Omental fat pad (tissue), 4 donors: ENCODE measurements at places on chromosomes 2 and 18. TPM values are rescaled to one million over a fixed set of nuclear protein-coding genes. Genes with fewer than 3 reads are reported as not detected.

DNA sequence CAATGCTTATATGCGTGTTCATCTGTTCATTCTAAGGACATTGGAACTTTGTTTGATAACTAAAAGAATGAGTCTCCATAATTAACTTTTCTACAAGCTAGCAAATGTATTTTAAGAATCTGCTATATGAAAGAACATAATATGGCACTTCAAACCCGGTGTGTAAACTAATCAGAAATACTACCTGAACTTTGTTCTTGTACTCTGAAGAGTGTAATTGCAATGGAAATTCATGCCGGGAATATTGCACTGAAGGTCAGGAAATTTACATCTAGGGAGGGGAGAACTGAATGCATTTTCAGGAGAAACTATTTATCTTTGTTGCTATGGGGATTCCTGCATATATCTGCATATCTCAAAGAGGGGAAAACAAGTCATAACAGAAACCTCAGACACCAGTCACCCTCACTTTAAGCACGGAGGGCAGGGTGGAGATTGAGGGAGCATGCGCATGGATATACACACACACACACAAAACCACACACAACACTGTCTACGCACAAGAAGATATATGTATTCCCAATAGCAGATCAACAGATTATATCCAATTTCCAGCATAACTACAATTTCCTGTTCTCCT, 76.2 kb downstream of the DTNA start:
- no peak for DNase-seq

DNA sequence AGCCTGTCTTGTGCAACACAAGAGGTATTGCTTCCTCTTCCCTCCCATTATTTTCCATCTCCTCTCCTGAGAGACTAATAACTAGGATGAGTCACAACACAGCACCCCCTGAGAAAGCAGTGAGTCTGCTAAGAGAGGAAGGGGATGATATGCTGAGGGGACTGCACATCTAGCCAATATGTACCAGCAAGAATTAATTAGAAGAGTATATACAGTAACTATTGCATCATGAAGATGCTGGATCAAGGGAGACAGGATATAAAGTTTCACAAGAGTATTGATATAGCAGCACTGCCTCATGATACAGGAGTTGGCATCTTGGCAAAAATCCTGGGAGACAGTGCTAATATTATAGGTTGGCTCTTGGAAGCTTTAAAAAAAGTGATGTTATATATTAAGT, 289.9 kb upstream of the RBMS1 start:
- DNase-seq = no peak

DNA sequence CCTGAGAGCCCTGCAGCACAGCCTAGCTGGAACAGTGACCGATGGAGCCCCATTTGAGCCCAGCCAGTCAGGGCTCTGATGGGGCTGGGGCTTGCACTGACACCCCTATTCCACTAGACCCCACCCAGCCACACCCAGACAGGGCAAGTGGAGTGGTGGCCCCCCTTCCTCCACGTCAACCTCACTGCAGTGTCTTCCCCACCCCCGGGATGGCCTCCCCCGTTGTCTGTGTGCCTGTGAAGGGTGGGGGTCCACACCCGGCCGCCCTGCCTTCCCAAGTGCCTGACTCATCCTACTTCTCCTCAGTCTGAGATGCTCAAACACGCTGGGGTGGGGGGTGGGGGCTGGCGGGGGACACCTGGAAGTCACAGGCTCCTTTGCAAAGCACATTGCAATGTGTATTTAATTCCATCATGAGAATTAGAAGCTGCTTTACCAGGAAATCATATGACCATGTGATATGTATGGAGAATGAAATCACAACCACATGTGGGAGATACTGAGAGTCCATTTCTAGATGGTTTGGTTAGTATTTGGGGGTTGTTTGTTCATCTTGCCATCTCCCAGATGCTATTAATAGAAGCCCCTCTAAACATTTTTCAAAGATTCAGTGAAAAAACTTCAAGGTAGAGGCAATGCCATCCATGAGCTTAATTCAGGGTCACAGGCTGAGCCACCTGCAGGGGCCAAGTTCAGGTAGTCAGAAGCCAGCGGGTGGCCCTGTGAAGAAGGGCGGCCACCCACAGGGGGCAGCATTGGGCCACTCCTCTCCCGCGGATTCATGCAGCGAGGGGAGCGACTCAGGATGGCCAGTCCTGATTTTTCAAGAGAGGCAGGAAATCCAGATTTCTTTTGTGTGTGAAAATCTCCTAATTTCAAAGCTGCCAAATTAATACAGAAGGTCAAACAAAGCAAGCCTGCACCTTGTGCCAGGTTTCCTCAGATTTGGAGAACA, 22.7 kb upstream of the GMPPA start:
- peak; percentile 60 for DNase-seq

DNA sequence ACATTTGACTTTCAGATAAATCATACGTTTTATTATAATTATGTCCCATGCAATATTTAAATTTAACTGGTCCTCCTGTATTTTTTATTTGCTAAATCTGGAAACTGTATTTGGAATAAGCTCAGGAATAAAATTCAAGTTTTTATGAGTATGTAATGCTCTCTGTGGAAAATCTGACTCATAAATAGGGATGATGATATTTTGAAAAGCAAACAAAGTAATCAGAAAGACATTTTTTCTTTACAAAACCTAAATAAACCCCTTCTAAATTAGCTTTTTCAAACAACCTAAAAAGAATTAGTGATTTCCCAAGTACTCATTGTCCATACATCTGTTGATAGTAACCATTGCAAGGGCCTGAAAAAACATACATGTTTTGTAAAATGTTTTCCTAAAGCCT, 41.1 kb downstream of the ASB1 start:
- no peak for DNase-seq

DNA sequence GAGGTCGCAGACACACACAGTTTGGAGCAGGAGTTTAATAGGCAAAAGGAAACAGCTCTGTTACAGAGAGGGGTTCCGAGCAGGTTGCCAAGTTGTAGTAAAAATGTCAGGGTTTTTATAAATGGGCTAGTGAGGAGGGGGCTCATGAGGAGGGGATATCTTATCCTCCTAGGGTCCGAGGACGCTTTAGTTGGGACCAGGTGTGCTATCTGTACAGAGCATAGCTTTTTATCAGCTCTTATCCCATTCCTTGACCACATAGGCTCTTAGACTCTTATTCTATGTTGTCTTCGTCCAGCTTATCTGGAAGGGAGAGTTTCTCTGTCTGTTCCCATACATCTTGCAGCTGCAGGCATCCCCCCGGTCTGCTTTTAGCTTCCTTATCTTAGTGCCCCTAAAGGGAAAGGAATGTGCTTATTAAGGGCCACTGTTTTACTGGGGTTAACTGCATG, 44.7 kb downstream of the PDK1 start:
- no peak for DNase-seq

- DNase-seq = no peak
These were observed 241.3 kb downstream of the RBM43 start for GRCh38 chr2:151020411-151020810.

GRCh38 chr2:135974036-135974435, 11.4 kb downstream of the DARS1 start:
- no peak for DNase-seq

The MYL1 gene
- total RNA-seq = not detected

GRCh38 chr18:54260396-54261072, 8.8 kb upstream of the POLI start:
- no peak for DNase-seq

The GPAT2 gene
- 17.2 TPM for total RNA-seq
